GM04504 (cell line): ENCODE measurements at places on chromosomes 4 and X.

GRCh38 chr4:69773484-69773883 lies 13.1 kb upstream of the SULT1B1 start:
- DNase-seq, result no peak

DNA sequence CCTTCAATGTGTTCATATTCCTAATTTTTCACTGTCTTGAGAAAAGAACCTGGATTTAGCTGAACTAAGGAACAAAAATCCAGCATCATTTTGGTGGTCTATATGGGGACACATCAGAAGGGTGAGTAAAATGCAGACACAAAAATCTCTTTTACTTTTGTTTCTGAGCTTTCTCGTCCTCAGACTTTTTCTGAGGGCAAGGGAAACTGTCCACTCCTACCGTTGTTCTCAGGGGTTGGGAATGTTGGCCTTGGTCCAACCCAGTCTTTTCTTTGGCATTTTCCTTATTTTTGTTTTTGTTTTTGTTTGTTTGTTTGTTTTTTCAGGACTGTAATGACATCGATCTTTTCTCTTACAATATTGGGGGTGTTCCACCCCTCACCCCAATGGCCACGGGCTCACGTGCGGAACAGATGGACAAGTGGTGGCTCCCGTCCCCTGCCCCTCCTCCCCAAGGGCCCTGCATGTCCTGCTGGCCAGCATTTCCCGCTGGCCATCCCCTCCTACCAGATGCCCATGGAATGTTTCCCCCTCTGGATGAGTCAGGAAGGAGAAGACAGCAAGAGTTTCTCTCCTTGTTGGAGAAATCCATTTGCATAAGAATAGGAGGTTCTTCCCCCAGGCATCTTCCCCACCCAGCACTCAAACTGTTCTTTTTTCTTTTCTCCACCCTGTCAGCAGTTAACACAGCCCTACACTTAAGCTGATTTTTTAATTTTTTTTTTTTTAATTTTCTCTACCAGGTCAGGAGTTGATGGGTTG lies 305.4 kb upstream of the NDST4 start:
- no peak for DNase-seq

GRCh38 chr4:173666-174314 lies 49.5 kb downstream of the ZNF718 start:
- DNase-seq, result no peak

DNA sequence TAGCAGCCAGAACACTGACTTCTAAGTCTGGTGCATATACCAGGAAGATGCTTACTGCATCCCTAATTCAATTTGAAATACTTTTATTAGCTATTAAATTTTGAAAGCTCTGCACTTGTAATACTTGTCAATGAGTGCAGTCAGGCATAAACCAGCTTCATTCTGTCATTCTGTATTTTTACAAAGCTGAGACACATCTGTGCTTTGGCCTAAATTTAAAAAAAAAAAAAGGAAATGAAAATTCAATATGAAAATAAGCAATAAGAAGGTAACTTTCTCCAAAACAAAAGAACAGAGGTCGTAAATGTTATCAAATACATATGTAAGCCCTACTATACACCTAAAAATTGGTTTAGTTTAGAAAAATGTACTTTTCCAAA lies 7.0 kb downstream of the SMIM14 start:
- DNase-seq, result no peak

GRCh38 chr4:99715286-99715685 lies 57.7 kb upstream of the C4orf54 start:
- DNase-seq, result no peak

- DNase-seq, result no peak
Observed at GRCh38 chr4:134807231-134807745, 605.7 kb upstream of the PABPC4L start.

DNA sequence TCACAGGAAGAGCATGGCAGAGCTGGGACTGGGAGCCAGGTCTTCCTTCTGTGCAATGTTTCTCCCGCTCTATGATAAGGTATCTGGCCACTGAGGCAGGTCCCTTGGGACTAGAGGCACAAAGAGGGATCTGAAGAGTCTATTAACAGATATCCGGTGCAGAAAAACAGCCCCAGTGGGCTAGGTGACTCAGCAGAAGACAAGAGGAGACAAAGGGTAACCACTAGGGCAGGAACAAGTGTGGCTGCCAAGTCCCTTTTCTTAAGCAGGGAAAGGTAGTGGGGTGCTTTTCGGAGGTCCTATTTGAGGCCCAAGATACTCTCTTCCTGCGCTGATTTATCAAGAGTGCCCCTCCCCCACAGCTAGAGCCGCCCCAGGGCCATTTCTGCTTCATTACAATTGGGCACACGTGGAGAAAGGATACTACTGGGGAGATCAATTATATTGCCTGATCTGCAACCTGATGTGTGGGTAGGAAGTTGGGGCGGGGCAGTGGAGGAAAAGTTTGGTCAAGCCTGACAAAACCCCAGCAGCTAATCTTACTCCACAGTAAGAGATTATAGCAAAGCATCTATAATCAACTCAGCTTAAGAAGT lies at the start of gene DGAT2L6:
TSS of gene DGAT2L6 (plus strand) at position 546 of the 596 bp plus-strand sequence. CDS start 100 bp downstream, outside the sequence.
- DNase-seq, result no peak

- no peak for DNase-seq
Observed at GRCh38 chr4:143514497-143514896, 995 bp downstream of the SMARCA5 start.

DNA sequence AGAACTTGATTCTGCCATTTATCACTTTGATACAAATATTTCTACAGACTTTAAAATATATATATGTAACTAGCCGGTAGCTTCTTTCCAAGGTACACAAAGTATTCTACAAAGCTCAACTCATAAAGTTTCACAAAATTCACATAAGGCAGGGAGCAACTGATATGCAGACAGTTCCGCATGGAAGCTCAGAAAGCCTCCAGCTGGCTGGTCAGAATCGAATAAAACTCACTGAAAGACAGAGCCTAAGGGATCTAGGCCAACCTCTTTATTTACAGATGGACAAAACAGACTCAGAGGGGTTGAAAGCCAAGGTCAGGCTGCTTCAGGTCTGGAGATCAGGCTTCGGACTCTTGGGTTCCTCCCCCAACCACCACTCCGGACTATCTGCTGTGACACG lies 130.2 kb downstream of the DCTD start:
- no peak for DNase-seq

DNA sequence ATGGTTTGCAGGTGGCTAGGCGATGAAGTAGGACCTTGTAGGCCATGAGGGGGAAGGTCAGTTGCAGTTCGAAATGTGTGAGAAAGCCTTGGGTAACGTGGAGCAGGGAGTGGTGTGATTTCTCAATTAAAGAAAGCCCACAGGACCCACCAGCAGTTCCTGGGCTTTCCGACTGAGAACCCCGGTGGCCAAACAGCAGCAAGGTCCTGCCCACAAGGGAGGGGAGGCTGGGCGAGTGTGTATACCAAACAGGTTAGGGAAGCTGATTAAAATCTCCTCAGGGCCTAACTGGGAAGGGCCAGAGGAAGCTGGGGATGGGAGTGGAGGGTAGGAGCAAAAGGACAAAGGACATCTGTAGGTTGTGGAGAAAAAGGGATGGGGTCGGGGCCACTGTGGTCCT lies 2.4 kb downstream of the ATP6AP1 start:
- DNase-seq, result no peak

DNA sequence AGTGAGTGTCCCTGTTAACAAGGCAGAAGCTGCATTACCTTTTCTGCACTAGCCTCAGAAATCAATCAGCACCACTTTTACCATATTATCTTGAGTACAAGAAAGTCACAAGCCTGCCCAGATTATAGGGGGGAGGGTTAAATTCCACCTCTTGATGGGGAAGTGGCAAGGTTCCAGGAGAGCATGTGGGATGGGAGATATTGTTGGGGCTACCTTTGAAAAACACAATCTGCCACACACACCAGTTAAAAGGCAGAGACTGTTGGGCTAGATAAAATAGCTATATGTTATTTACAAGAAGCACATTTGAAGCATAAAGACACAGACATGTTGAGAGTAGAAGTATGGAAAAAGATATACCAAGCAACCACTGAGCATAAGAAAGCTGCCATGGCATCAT lies 6.6 kb upstream of the AVPR2 start:
- no peak for DNase-seq

- no peak for DNase-seq
Observed at GRCh38 chr4:116023049-116023448, 909.6 kb upstream of the NDST4 start.

GRCh38 chrX:126701380-126701779 lies 118.1 kb upstream of the PRR32 start:
- no peak for DNase-seq

DNA sequence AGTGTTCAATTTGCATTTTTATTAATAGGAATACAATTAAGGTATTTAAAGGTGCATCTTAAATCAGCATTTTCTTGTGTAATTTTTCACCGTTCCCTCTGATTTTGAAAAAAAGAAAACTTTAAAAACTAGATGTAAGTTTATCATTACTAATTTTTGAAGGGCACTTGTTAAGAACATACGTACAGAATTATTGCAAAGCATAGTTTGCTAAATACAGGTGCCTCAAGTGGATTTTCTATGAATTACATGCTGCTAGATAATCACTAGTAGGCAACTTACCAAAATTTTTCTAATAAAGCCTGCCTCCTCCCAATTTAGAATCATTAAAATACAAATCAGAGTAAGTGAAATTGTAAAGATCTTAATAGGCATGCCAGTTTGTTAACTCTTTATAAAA lies 8.5 kb downstream of the CNKSR2 start:
- DNase-seq, result no peak
